ENCODE measurements at places on chromosomes 7 and 10.

GRCh38 chr10:113148071-113148825 is 198.2 kb downstream of the TCF7L2 start:
- no peak for DNase-seq

GRCh38 chr7:42978496-42978895 is 46.3 kb downstream of the MRPL32 start:
- DNase-seq, result no peak

- no peak for DNase-seq
These were observed 134.4 kb downstream of the ITGA8 start for GRCh38 chr10:15585303-15585715.

- no peak for DNase-seq
These were observed 75.8 kb upstream of the LRRC17 start for GRCh38 chr7:102836977-102837376.

GRCh38 chr7:35286422-35286821 is 32.5 kb upstream of the TBX20 start:
- no peak for DNase-seq

DNA sequence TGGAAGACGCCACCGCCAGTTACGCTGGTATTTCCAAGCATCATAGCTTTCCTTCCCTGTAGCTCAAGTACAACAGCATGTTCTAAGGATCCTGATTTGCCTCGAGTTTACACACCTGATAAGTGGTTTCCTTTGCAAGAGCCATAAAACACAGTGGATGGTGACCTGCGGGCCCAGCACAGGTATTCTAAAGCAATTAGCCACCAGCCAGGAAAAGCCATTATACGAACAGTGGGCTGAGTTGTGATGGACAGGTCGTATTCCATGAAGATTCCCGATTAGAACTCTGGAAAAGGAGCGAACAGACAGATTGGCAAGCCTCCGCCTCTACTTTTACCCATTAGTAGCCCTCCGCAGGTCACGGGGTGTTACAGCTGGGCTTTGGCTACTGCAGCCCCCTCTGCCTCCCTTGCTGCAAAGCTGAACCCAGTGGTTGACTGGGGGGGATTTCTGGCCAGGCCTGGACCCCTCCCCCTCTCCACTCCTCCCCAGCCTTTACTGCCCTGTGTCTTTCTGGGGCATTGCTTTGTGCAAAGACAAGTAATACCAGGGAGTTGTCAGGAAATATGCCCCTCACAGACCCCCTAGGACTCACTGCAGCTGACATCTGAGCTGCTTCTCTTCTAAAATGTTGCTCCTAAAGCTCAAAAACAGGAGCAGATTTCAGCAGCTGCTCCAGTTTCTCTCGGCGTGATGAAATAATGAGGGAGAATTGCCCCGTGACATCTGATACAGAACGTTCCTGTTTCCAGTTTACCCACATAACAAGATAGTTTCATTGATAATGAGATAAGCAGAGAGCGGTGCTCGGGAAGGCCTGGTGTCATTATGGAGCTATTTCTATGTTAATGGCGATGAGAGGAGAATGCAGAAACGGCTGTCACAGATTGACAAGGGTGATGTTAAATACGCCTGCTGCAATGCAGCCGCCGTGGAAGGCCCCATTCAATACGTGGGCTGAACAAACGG is 214.4 kb downstream of the CCSER2 start:
- DNase-seq, result no peak

GRCh38 chr7:98211676-98212531 is 665 bp downstream of the BHLHA15 start:
- no peak for DNase-seq

DNA sequence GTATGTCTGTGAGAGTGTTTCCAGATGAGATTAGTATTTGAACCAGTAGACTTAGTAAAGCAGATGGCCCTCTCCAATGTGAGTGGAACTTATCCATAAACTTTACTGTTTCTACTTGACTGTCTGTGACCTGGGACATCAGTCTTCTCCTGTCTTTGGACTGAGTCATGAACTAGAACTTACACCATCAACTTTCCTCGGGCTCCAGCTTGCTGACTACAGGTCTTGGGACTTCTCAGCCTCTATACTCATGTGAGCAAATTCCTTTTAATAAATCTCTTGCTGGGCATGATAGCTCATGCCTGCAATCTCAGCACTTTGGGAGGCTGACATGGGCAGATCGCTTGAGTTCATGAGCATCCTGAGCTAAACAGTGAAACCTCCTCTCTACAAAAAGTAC is 25.7 kb upstream of the WAPL start:
- no peak for DNase-seq

- DNase-seq, result no peak
These were observed 145.0 kb upstream of the CALCR start for GRCh38 chr7:93719546-93719945.

- DNase-seq, result no peak
These were observed 4.6 kb downstream of the ATP6V1F start for GRCh38 chr7:128867241-128867640.

DNA sequence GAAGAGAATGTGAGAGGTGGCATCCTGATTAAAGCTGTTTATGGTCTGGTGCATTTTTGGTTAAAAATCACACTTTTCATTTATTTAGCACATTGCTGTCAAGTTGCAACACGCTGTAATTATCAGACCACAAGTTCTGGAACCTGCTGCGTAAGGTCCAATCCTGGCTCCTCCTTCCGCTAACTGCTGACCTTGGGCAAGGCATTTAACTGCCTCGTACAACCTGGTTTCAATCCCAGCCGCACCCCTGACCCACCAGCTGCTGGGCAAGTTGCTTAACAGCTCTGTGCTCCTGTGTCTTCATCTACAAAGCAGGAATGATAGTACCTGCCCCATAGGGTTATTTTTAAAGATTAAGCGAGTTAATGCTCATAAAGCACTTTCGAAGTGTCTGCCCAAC is 281.8 kb downstream of the PAXIP1 start:
- no peak for DNase-seq

DNA sequence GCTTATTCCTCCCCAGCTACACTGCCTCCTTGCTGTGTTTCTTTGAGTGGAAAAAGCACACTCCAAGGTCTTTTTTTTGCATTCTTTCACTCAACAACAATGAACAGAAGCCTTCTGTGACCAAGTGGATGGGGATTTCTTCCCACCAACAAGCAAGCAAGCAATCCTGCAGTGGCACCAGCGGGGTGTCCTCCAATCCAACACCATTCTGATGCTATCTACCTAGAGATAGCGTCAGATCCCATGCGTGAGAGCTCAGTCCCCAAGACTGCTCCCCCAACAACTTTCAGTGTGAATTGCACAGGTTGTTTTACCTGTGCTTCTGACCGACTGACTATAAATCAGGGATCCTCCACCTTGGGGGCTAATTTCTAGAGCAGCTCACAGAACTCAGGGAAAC is 311.0 kb upstream of the PODXL start:
- no peak for DNase-seq

GRCh38 chr7:112302566-112302965 is 96.1 kb downstream of the ZNF277 start:
- DNase-seq, result no peak

- DNase-seq, result no peak
These were observed 301.0 kb downstream of the PRPF18 start for GRCh38 chr10:13887761-13888160.

DNA sequence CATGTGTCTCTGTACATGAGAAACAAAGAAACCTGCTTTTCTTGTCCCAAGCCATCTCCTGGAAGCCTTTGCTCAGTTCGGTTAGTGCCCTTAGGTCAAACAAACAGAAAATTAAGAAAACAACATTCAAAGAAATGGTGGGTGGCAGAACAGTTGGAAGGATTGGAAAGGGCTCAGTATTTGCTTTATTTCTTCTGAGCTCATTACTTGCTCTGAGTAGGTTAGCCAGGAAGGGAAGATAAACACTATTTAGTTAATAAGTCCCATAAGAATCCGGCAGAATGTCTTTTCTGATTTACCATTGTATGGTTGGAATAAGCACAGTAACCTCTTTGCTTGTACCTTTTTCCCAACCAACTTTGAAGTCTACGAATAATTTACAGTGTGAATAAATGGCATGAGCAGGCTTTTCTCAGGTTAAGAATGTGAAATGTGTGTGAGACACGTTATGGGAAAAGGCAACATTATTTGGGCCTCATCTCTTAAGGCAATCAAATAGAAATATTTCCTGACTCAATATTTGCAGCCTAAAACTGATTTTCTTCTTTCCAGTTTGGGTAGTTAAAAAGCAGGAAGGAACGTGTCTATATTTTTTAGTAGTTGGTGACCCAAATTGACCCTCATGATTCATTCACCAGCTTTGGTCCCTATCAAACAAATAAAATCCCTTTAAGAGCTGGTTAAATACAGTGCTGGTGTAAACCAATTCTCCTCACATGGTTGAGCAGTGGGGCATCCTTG is 158.5 kb downstream of the DKK1 start:
- no peak for DNase-seq

DNA sequence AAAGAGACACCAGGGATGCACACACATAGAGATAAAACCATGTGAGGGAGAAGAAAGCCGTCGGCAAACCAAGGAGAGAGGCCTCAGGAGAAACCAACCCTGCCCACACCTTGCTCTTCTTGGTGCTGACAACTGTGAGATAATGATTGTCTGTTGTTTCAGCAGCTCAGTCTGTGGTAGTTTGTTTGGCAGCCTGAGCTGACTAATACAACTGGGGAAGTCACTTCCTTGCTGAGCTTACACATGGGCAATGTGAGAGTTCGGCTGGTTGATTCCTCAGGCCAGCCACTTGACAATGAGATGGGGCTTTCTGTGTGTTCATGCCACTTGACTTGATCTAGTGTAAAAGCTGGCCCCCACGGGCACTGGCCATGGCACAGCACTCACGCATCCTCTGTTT is 271.8 kb downstream of the ABCA13 start:
- no peak for DNase-seq

GRCh38 chr7:41579961-41580935 is 122.6 kb downstream of the INHBA start:
- DNase-seq, result no peak

GRCh38 chr7:98788966-98789365 is 80.8 kb downstream of the TMEM130 start:
- DNase-seq, result no peak

DNA sequence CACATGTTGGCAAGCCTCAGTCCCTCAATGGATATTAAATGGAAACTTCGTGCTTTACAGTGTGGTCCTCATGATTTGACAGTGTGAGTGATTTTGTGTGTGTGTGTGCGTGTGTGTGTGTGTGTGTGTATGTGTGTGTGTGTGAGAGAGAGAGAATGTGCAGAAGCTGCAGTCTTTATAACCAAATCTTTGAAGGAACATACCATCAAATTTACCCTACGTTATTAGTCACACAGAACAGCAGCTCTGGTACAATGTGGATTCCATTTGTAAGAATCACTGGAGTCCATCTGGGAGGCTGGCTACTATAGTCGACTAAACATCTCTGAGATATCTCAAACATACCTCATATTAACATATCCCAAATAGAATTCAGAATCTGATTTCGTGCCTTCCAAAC is 928.0 kb upstream of the POT1 start:
- DNase-seq, result no peak

DNA sequence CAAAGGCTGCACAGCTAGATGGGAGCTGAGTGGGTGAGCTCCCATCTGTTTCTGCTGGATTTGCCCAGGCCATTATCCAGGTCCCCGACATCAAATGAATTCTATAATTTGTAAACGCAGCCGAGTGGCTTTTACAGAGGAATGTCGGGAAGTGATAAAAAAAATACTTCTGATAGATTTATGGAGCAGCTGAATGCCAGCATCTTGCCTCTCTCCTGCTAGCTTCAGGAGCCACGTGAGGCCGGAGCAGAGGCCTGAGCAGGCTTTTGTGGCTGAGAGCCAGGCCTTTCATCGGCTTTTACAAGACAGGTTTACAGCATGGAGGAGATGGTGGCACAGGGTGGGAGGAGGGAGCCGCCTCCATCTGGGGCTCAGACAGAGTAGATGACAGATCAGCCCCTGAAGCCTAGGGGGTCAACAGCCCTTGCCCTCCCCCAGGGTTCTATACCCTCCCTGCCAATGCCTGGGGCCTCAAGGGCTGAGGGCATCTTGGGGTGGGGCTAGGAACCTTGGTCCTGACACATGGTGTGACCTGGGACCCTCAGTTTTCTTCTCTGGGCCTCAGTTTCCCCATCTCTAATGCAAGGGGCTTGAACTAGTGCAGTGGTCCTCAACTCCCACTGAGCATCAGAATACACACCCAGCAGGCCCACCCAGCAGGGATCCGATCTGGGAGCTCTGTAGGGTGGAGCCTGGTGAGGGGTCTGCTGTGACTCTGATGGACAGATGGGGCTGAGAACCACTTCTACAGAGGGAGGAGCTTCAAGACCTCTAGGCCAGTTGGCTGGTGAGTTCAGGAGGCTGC is 44.2 kb upstream of the PCBD1 start:
- no peak for DNase-seq

DNA sequence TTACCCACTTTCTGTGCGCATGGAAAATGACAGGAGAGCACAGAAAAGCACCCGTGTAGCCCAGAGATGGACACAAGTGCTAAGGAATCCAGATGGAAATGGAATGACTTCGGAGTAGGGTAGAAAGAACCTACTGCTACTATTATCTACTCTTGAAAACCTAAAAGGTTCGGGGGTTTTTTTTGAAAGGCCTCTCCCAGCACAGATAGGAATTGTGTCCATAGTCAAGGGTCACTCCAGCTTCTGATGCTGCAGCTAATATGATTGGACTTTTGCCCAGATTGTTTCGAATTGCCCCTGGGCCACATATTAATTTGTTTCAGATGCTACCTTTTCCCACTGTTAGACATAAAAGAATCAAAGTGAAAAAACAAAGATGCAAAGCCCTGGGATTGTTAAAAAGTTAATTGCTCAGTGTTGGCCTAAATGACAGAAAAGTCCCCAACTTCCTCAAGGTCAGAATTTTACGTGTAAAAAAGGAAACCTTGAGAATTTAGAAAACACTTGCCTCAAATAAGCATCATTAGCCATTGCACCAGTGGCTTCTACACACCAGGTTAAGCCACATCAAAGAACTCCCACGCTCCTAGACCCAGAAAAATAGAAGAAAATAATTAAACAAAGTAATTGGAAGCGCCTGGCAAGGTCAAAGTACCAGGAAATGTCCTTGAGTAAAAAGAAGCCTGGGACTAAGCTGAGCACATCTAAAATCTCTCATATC is 40.8 kb upstream of the INSIG1 start:
- DNase-seq, result no peak

DNA sequence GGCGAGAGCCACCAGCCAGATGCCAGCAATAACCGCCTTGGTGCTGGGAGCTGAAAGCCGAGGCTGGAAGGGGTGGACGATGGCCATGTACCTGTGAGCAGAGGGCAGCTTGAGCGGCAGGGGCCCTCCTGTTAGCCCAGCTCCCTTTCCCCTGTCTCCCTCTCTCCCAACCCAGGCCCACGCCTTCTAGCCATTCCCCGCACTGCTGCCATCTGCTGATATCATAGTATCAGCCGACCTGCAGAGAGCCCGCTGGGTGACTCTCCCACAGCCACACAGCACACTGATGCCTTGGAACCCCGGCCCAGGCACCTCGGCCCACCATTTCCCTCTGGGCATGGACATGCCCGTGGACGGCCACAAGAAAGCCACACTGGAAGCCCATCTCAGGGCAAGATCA is 1.7 kb downstream of the TACR2 start:
- no peak for DNase-seq

All from activated CD4-positive, CD25-positive, alpha-beta regulatory T cell (primary cell).